Pancreas (tissue), 10 donors: ENCODE measurements at places on chromosomes 4 and X.

DNA sequence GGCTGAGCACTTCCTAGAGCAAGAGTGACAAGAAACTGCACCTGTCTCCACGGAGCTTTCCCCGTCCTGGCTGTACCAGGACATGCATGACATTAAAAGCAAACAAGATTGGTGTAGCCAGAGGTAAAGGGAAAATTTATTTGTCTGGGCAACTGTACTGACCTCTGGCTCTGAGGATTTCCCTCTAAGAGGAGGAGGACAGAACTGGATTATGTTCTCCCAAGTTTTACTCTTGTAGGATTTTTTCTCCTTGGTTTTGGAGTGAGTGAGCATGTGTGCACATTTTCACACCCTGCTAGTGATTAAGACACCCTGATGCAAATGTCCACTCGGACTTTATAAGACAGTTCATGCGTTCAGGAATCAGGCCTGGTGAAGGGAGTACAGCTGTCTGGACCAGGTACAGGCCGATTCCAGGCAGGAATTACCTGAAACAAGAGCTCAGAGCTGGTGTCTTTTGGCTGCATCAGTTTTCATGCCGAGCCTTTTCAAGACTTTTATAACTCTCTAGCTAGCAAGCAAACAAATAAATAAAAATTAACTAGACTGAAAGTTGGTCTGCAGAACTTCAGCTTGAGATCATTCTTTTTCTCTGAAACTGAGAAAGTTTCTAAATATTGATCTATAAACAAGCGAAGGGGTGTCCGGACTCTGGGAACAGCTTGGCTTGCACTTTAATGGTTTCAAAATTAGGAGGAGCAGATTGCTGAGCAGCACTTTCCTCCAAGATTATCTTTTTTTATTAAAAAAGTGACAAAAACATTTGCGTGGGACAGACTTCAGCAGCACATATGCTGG is 51.3 kb upstream of the SPRY1 start:
- H3K4me1 ChIP-seq, result no peaks in the 10 kb centered on the region
- no peaks in the 10 kb centered on the region for H3K27me3 ChIP-seq
- H3K27ac ChIP-seq, result no peak overlapping the region
- no peaks in the 10 kb centered on the region for H3K36me3 ChIP-seq
- DNase-seq, result no peak

DNA sequence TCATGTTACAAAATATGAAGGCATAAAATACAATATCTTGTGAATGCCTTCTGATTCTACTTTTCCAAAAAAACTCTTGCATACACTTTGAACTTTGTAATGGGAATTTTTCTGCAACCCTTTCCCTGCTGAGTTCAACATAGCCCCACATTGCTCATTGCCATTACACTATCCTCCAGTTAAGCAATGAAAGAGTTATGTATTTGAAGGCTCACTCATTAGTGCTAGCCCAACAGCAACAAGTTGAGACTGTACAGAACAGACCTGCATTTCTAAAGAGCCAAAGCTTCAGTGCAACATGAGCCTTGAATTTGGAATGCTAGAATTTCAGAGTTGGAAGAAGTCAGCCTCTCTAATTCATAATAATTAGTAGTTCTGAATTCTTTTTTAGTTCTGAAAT is 44.4 kb upstream of the STAG2 start:
- H3K27me3 ChIP-seq, result no peaks in the 10 kb centered on the region
- no peak for DNase-seq
- H3K27ac ChIP-seq, result peak overlapping the region; percentile 67

- H3K36me3 ChIP-seq, result no peaks in the 10 kb centered on the region
- H3K27me3 ChIP-seq, result no peaks in the 10 kb centered on the region
- no peak overlapping the region for H3K27ac ChIP-seq
- H3K4me1 ChIP-seq, result no peaks in the 10 kb centered on the region
- no peak for DNase-seq
These were observed 80.9 kb upstream of the MTM1 start for GRCh38 chrX:150487369-150488094.

DNA sequence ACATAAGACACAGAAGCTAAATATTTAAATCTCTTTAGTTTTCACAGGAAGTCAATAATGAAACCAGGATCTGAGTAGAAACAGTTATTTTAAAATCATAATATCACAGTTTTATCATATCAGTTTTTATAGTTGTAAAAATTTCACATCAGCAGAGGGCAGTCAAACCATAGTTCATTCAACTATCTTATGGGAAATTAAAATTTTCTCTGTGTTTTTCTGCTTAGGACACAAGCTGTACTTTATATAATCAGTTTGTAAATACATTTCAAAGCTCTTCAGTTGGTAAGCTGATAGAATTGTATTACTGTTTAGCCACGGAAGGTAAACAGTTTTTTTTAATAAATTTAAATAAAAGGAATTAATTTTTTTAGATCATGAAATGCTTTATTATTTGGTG is 204.8 kb upstream of the NUDT6 start:
- H3K4me3 ChIP-seq, result no peak overlapping the region
- H3K27ac ChIP-seq, result no peak overlapping the region
- H3K27me3 ChIP-seq, result no peaks in the 10 kb centered on the region
- H3K4me1 ChIP-seq, result no peaks in the 10 kb centered on the region
- no peak for DNase-seq
- H3K36me3 ChIP-seq, result no peaks in the 10 kb centered on the region

DNA sequence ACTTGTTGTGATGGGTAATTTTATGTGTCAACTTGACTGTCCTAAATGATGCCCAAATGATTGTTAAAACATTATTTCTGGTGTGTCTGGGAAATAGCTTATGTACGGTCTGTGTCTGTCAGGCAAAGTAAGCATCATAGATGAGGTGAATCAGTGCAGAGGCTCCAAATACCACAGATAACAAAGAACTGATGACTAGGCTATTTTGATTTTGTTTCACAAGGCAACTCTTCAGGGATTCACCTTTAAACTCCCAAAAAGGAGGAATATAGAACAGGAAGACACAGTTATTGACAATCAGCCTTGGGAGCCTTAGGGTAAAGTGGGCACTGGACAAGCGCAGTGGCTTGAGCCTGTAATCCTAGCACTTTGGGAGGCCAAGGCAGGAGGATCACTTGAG is 290.7 kb downstream of the PCDH10 start:
- no peak for DNase-seq
- no peaks in the 10 kb centered on the region for H3K27me3 ChIP-seq
- no peaks in the 10 kb centered on the region for H3K36me3 ChIP-seq
- no peak overlapping the region for H3K4me3 ChIP-seq

DNA sequence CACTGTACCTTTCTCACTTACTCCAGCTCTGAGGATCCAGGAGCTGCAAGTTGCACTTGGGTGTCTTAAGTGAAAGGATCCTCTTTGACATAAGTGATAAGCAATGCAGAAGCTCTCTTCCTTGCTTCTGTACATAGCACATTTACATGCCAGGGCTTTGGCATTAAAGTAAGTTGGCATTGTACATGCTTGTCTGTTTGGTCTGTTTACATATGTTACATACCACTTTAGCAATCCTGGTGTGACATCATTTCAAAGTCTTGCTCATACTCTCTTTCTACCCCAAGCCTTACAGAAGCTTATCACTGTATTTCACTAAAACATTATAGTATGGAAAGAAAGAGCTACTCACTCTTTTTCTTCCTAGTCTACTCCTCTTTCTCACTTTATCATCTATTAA is 2548.3 kb downstream of the ARAP2 start:
- H3K4me3 ChIP-seq, result no peak overlapping the region
- no peaks in the 10 kb centered on the region for H3K36me3 ChIP-seq
- H3K27me3 ChIP-seq, result no peaks in the 10 kb centered on the region
- no peaks in the 10 kb centered on the region for H3K4me1 ChIP-seq

DNA sequence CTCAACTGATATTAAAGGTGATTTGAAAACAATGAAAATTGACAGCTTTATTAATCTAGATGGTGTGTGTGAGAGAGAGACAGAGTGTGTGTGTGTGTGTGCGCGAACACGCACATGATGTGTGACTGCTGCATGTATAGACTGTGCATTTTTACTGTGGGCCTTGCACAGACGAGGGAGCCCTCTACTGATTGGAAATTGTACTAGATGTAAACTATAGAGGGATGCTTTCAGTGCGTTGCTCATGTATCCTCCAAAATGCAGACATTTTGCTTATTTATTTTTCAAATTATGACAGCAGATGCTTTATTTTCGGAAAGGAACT is 168.4 kb upstream of the GK2 start:
- H3K4me3 ChIP-seq, result no peak overlapping the region
- no peak overlapping the region for H3K27ac ChIP-seq
- H3K27me3 ChIP-seq, result no peaks in the 10 kb centered on the region
- DNase-seq, result no peak
- no peaks in the 10 kb centered on the region for H3K36me3 ChIP-seq
- no peaks in the 10 kb centered on the region for H3K4me1 ChIP-seq

DNA sequence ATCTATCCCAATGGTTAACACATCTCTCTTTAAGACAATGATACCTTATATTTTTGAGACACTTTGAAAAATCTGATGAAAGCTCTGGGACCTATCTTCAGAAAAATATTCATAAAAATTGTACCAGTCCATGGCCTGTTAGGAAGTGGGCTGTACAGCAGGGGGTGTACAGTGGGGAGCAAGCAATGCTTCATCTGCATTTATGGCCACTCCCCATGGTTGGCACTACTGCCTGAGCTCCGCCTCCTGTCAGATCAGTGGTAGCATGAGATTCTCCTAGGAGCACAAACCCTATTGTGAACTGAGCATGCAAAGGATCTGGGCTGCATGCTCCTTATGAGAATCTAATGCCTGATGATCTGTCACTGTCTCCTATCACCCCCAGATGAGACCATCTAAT is 42.6 kb downstream of the C4orf51 start:
- no peaks in the 10 kb centered on the region for H3K36me3 ChIP-seq
- no peaks in the 10 kb centered on the region for H3K27me3 ChIP-seq
- H3K4me1 ChIP-seq, result peaks cover 5% of the 10 kb centered on the region
- no peak overlapping the region for H3K4me3 ChIP-seq
- no peak for DNase-seq

DNA sequence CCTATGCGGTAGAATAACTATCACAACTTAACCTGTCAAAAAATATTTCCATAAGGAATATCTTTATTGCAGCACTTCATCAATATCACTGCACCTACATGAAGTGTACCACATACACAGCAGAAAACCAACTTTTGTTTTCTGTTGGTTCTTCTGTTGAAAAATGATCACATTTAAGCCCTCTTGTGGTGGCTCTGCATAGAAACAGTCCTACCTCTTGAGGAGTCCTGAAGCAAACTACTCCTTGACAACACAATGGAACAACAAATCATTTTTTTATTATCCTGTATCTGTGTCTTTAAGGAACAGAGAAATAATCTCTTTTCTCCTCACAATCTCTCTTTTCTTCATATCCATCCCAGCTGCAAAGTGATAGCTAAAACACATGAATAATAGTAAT is 39.8 kb upstream of the ATOH1 start:
- no peak overlapping the region for H3K4me3 ChIP-seq
- no peaks in the 10 kb centered on the region for H3K27me3 ChIP-seq
- H3K27ac ChIP-seq, result no peak overlapping the region
- no peaks in the 10 kb centered on the region for H3K4me1 ChIP-seq

DNA sequence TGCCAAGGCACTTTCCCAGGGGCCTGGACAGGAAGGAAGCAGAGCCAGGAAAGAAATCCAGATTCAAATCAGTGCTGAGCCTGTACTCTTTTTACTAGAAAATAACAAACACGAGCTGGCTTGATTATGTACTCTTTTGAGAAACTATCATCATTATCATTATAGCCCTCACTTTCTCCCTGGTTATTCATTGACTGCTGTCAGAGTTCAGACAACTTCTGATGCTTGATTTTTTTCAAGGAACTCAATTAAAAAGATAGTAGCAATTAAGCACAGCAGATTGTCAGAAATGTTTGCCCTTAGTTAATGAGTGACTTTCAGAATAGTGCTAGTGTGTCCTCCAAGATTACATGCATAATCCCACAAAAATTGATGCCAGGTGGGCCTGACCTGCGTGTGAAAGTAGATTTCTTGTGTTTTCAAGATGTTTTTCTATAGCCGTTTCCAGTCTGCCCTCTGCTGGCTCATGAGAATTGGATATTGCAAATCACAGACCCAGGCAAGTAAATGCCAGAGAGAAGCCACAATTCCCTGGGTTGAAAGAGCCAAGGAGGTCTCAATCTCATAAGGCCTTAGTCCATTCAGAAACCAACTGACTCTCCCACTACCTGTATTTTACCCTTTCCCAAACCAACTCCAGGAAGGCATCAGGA is 14.3 kb upstream of the PNPLA4 start:
- peak; percentile 12 for DNase-seq
- no peaks in the 10 kb centered on the region for H3K36me3 ChIP-seq
- H3K27me3 ChIP-seq, result no peaks in the 10 kb centered on the region
- H3K4me1 ChIP-seq, result no peaks in the 10 kb centered on the region
- no peak overlapping the region for H3K27ac ChIP-seq
- no peak overlapping the region for H3K4me3 ChIP-seq

GRCh38 chr4:9944431-9945425 is 76.6 kb downstream of the SLC2A9 start:
- H3K4me3 ChIP-seq, result no peak overlapping the region
- no peaks in the 10 kb centered on the region for H3K4me1 ChIP-seq
- H3K36me3 ChIP-seq, result no peaks in the 10 kb centered on the region
- no peak for DNase-seq

DNA sequence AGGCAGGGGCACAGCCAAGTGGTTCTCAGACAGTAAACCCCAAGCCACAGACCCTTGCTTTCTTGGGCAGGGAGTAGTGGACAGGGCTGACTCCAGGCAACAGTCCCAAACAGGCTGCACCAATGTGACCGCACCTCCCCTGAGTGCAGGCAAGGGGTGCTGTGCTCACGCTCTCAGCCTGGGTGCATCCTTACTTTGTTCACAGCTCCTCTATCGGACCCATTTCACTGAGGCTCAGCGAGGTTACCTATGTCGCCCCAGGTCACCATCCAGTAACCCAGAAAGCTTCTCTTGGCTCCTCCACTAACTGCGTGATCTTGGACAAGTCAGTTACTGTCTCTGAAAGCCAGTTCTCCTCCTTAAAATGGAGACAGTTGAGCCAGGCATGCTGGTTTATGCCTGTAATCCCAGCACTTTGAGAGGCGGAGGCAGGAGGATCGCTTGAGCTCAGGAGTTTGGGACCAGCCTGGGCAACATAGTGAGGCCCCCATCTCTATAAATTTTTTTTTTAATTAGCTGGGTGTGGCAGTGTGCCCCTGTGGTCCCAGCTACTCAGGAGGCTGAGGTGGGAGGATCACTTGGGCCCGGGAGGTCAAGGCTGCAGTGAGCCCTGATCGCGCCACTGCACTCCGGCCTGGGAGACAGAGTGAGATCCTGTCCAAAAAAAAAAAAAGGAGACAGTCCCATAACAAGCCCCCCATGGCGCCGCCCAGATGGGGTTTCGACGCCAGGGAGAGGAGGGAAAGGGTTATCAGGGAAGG is 823 bp upstream of the MAN2B2 start:
- peaks cover 17% of the 10 kb centered on the region for H3K4me1 ChIP-seq
- H3K27ac ChIP-seq, result no peak overlapping the region
- H3K36me3 ChIP-seq, result peaks cover 4% of the 10 kb centered on the region
- DNase-seq, result no peak

GRCh38 chr4:172009446-172010230 is 196.4 kb downstream of the GALNTL6 start:
- no peaks in the 10 kb centered on the region for H3K36me3 ChIP-seq
- H3K27ac ChIP-seq, result no peak overlapping the region
- no peaks in the 10 kb centered on the region for H3K4me1 ChIP-seq

- H3K27ac ChIP-seq, result no peak overlapping the region
- no peaks in the 10 kb centered on the region for H3K36me3 ChIP-seq
- DNase-seq, result no peak
- H3K4me1 ChIP-seq, result no peaks in the 10 kb centered on the region
- H3K4me3 ChIP-seq, result no peak overlapping the region
These were observed 18.1 kb downstream of the LGI2 start for GRCh38 chr4:25012655-25013054.

GRCh38 chrX:46754586-46755061 is 4.3 kb downstream of the SLC9A7 start:
- no peak overlapping the region for H3K27ac ChIP-seq
- H3K4me3 ChIP-seq, result no peak overlapping the region
- H3K4me1 ChIP-seq, result no peaks in the 10 kb centered on the region
- no peaks in the 10 kb centered on the region for H3K27me3 ChIP-seq
- no peaks in the 10 kb centered on the region for H3K36me3 ChIP-seq
